Amniotic stem cell (primary cell): ENCODE measurements at places on chromosomes 1 and 21.
A peak's percentile ranks its signal among the peaks of the same experiment; 100 is the strongest.

DNA sequence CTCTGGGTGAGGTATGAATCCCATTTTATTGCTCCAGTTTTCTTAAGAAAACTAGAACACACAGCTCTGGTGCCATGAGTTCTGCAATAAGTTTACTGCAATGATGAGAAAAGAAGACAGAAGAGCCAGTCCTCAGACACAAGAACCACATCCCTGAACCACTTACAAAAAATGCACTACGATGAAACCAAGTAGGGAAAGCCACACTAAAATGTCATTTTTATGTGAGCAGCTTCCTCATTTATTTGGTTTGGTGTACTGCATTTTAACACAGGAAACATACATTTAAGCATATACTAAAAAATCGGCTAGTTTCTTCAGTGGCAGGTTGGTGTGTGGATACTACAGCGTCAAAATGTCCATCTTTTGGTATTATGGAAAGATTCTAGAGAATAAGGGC is 95.9 kb downstream of the PTPN14 start:
- no peak for DNase-seq

- no peak for DNase-seq
Observed at GRCh38 chr1:109807822-109808680, 44.3 kb upstream of the EPS8L3 start.

- DNase-seq, result no peak
Observed at GRCh38 chr1:25743164-25744139, 56.5 kb upstream of the SELENON start.

DNA sequence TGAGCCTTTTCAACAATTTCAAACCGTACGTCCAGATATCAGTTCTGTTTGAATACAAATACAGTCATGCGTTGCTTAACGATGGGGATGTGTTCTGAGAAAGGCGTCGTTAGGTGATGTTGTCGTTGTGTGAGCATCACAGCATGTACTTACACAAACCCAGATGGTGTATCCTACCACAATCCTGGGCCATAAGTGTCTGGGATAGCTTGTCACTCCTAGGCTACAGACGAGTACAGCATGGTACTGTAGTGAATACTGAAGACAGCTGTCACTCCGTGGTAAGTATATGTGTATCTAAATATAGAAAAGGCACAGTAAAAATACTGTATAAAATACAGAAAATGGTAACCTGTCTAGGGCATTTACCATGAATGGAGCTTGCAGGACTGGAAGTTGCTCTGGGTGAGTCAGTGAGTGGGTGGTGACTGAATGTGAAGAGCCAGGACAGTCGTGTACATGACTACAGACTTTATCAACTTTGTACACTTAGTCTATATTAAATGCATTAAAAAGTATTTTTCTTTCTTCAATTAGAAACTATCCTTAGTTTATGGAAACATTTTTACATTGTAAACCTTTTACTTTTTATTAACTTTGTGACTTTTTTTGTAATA is 10.5 kb upstream of the OR2W3 start:
- no peak for DNase-seq

- DNase-seq, result no peak
Observed at GRCh38 chr1:97364086-97364485, 556.7 kb downstream of the DPYD start.

GRCh38 chr1:16014509-16015482 is 3.0 kb downstream of the HSPB7 start:
- no peak for DNase-seq

DNA sequence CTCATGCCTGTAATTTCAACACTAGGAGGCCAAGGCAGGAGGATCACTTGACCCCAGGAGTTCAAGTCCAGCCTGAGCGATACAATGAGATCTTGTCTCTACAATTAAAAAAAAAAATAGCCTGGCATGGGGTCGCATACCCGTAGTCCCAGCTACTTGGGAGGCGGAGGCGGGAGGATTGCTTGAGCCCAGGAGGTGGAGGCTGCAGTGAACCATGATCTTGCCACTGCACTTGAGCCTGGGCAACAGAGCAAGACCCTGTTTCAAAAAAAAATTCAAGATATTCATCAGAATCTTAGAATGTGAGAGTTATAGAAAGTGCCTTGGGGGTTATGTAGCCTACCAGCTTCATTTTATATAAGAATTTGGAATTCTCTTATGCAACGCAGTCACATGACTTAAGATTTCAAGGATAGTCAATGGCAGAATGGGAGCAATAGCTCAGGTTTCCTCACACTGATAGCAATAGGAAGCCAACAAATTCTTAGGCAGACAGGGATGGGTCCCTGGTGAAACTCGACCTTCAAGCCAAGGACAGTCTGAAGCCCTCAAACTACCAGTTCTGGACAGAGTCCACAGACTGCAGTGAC is 462.5 kb downstream of the SETD4 start:
- no peak for DNase-seq

DNA sequence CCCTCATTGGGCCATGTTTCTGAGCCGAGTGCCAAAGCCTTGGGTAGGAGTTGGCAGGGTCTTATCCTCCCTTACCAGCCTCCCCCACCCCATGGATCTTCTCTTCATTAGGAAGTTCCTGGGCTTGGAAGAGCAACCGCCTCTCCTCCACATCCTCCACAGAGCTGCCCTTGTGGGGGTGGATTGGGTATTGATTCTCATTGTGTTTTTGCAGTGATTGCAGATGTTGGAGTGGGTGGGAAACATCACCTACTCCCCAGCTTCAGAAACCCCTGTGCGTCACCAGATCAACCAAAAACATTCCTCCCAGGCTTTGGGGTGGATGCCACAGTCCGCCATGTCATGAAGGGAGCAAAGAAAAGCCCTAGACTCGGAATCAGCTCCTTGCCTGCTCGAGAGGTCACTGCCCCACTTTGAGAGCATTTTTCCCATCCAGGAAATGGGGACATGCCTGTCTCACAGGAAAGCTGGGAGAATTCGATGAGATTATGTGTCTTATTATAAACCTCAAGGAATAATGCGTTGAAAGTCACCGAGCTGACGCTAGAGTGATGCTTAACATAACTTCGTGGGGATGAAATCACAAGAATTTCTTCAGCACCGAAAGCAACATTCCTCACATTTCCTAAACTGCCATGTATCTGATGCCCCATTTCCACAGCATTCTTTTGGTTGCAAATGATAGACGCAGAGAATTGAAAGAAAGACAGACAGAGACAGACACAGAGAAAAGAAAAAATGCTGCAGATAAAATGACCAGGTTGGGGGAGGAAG is 44.7 kb upstream of the ZBTB40 start:
- DNase-seq, result no peak

DNA sequence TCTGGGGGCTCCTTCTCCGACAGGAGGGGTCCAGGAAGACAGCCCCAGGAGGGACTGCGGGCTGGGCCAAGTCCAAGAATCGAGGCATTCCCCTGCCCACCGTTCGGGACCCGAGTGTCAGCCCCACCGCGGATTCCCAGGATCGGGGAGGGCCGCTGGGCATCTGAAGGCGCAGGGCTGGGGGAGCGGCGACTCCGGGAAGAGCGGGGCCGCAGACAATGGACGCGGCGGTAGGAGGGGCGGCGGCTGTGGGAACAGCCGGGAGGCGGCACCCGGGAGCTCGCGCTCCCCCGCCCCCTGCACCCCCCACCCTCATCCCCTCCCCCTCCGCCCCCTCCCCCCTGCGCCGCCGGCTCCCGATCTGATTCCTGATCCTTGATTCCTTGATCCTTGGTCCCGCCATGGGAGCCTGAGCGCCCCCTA is at the start of gene VANGL2:
VANGL2 (plus strand) TSS at position 342 of the 423 bp plus-strand sequence. CDS start 15,274 bp downstream, outside the sequence.
- no peak for DNase-seq

DNA sequence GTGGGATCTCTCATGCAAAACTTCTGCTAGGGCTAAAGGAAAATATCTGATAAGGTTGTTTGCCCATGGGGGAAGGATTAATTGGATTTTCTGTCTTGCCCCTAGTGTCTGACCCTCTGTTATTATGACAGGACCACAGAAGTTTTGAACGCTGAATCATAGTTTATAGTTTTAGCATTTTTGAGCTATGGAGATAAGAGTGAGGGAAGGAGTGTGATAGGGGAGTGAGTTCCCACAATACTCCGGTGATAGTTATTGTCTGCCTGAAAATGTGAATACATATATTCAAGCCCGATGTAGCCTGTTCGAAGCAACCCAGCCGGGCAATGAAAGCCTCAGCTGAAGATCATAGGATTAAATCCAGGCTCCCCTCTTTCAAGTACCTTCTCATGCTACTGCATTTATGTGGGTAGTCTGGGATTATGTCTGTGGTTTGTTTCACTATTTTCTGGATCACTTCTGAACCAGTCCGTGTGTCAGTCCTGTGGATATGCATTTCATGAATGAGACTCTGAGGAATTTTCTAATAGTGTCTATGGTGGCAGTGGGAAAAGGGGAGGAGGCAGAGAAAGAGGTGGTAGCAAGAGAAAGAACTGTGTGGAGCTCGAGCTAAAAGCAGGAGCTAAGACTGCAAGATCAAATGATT is 258.7 kb downstream of the DISC1 start:
- peak; percentile 12 for DNase-seq

DNA sequence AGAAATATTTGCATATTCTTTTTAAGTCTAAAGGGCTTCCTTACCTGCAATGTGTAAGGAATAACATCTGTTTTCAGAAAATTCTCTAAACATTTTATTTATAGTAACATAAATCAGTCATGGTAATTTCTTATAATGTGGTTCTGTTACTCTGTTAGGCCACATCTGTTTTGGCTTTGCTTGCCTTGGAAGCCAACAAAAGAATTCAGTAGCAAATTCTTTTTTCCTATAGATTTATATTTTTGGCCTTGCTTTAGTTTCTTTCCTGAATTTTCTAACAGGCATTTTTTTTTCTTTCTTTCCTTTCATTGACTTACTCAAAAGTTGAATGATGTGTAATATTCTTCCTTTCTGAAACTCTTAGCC is 72.2 kb downstream of the OSBPL9 start:
- DNase-seq, result no peak
